HL-60 (cell line): ENCODE measurements at places on chromosomes 2 and 18.
A peak's percentile ranks its signal among the peaks of the same experiment; 100 is the strongest.

GRCh38 chr2:180523621-180524340 is 456.6 kb upstream of the UBE2E3 start:
- no peak for DNase-seq

DNA sequence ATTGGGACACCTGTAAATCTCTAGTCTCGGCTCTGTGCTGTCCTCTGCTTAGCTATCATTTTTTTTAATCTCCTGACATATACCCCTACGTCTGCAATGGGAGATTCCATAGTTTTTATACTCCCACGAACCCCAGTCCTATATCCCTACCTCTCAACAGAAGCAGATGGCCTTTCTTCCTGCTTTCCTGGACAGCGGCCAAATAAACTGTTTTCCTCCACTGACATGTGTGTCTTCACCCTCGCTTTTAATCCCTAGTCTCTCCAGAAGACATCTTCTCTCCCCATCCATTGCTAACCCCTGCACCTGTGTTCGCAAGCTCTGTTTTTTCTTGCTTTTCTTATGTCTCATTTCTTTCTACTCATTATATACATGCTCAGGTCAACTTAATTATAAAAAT is 395.4 kb downstream of the EPHA4 start:
- no peak for DNase-seq

- peak; percentile 80 for DNase-seq
Observed at GRCh38 chr18:76349067-76349715, 145.9 kb downstream of the ZNF516 start.

GRCh38 chr2:71379086-71379485 is 47.5 kb downstream of the ZNF638 start:
- DNase-seq = no peak

DNA sequence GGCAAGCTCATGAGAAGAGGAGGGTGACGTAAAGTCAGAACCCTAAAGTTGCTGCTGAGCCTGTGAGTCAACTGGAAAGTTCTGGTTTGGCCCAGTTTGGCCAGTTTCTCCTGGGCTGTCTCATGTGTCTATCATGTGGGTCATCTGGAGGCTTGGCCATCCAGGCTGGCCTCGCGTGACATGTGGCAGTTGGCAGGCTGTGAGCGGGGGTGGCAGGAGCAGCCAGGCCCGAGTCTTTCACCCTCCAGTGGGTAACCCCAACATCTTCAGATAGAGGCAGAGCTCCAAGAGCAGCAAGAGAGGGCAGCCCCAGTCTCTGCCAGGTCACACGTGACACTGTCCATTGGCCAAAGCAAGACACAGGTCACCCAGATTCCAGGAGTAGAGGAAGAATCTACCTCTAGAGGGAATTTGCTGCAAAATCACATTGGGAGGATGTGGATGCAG is 51.5 kb downstream of the FHOD3 start:
- DNase-seq = no peak

DNA sequence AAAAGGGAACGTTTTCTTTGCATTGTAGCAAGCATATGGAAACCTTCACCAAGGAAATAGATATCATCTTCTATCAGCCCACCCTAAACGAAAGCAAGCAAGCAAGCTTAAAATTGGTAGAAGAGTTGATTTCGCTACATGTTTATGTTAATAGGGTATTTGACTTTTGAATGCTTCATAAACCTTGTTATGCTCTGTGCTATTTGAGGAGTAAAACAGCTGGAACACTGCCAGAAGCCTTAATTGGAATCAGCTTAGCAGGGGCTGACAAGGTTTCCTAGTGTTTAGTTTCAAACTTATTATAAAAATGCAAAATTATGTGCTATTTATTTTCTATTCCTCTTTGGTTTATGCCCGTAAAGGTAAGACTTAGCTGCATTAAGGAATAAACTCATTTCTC is 70.6 kb upstream of the LINC00305 start:
- DNase-seq = no peak

DNA sequence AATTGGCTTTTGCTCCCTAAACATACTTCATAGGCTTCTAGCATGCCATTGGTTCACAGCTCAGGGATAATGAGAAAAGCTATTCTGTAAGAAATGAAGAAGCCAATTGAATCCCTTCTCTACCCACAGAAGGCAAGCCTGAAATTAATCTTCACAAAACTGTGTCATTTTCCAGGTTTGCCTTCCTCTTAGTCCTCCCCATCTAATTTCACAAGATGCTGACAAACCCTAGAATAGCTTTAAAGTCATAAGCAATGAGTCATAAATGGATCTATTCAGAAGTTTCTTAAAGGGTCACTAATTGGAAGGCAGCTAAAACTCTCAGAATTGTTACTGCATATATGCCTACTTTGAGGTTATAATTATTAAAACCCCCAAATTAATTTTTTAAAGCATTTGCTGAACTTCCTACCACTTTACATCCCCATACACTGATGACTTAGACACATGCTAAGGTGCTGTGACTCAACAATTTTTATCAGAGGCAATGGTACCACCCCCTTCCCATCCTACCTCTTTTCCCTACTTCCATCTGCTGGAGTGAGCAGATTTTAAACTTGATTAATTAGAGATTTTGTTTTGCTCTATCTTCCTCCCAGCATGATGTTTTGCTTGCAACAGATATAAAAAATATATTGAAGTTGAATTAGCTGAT is 51.3 kb upstream of the NABP1 start:
- DNase-seq = no peak

DNA sequence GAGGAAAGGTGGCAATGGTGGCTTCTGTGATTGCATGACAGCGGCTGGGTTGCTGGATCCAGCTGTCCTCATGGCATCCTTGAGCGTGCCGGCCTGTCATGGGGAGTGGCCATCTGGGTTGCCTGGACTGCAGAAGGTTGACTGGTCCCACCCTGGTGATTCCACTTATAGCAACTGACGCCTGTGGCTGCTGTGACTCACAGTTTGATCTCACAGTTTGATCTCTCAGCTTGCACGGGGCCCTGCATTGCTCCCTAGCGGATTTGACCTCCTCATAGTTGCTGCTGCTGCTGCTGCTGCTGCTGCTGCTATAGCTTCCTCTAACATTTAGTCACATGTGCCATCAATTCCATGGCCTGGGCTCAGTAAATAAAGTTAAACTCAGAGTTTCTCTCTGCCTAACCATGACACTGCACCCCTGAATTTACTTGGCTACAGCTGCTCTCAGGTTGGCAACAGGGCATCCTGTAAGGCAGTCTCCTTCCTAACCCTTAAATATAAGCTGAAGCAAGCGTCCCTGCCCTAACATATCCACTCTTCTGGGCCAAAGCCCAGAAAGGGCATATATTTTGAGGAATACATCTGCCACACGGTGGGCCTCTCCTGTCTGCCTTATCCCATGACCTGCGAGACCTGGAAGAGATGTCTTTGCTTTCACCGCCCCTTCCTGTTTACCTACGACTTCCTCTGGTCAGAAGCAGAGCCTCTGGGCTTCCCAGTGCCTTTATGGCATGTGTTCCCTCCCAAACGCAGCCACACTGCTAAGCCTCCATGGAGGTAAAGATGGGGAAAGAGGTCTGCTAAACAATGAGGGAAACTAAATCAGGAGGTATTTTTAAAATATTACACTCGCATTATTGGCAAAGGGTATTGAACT is 37.8 kb upstream of the CCDC150 start:
- DNase-seq = no peak

DNA sequence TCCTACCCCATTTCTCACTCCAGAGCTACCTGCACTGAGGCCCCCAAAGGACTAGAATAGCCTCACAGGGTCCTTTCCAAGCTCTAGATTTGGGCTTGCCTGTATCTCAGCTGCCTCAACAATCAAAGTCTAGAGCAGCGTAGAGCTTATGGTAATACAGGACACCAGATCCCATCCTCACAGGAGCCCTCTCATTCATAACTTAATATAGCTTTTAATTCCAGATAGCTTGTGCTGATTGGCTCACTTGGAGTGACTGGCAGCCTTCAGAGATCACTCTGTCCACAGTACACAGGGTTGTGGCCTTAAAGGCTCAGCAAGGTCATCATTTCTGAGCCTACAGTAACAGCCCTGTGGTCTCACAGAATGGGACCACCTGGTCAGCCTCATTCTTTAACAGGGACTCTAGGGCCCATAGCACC is 51.4 kb downstream of the ZFP36L2 start:
- peak; percentile 24 for DNase-seq

DNA sequence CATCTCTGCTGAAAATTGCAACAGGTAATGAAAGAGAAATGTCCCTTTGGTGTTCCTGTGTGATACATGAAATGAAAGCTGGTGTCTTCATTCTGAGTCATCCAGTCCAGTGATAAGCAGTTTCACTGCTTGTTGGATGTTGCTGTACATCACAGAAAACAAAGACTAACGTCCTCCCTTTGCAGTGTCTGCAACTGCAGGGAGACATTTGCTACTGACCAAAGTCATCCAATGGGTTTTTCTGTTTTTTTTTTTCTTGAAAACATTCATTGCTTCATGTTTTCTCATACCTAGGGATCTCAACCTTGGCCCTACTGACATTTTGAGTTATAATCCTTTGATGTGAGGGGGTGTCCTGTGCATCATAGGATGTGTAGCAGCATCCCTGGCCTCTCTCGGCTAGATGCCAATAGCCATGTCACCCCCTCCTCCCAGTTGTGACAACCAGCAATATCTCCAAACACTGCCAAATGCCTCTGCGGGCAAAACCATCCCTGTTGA is 63.6 kb upstream of the FZD5 start:
- DNase-seq = no peak

DNA sequence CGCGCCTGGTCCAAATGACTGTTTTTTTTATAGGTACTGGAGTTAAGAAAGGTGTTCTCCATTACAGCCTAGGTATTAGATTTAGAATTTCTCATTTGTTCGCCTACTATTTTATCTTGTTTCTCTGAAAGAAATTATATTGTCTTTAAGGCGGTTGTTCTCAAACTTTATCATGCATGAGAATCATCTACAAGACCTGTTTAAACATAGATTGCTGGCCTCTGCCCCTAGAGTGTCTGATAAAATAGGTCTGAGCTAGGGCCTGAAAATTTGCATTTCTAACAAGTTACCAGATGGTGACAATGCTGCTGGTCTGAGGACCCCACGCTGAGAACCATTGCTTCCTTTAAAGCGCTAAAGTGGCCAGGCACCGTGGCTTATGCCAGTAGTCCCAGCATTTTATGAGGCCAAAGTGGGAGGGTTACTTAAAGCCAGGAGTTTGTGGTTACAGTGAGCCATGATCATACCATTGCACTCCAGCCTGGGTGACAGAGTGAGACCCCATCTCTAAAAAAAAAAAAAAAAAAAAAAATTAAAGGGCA is 34.0 kb upstream of the RNF138 start:
- DNase-seq = no peak

DNA sequence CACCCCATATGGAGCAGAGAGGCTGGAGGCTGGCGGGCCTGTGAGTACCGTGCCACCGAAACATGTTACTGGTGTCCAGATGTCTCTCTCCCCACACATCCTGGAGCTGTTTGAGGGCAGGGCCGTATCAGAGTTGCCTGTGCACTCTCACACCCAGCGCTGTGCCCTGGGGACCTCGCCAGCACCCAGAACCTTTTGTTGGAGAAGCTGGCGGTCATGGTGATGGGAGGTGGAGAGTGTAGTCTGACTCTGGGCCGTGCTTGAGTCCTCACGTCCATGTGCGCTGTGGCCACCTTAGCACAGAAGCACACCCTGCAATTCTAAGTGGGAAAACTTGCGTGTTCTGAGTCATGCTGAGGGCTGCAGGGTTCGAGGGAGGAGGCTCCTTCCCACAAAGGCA is 259.2 kb downstream of the NDUFA10 start:
- DNase-seq = no peak

GRCh38 chr2:29235411-29235810 is 120.2 kb downstream of the CLIP4 start:
- DNase-seq = no peak

GRCh38 chr2:59239146-59239545 is 998.0 kb upstream of the FANCL start:
- DNase-seq = no peak

GRCh38 chr18:10010611-10011015 is 96.8 kb downstream of the VAPA start:
- DNase-seq = no peak

GRCh38 chr18:8841781-8842485 is 136.6 kb downstream of the MTCL1 start:
- no peak for DNase-seq

- DNase-seq = no peak
Observed at GRCh38 chr2:155384555-155385123, 686.1 kb downstream of the KCNJ3 start.

DNA sequence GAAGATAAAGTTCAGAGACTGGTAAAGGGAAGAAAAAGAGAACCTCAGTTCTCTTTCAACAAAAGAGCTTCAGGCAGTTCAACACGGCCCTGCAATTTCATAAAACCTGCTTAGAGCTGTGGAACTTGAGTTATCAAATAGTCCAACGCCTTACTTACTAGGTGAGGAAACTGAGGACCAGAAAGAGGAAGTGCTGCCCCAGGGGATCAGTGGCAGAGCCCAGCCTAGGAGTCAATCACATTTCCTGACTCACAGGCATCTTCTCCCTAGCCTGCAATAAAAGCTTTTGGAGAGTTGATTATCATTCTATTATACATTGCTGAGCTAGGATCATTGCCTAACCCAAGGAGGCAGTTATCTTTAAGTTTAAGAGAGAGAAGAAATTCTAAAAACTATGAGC is 77.4 kb downstream of the TXNL1 start:
- no peak for DNase-seq

DNA sequence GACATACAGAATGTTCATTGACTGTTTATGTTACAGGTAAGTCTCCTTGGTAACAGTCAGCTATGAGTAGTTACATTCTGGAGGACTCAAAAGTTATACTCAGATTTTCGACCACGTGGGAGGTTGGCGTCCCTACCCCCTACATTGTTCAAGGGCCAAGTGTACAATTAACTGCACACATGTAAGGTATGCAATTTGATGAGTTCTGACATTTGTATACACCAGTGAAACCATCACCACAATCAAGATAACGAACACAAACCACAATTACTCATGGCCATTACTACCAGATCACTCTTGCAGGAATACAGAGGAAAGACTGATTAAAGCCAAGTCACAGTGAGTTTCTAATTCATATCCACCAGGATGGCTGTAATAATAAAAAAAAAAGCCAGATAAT is 39.6 kb upstream of the LDLRAD4 start:
- no peak for DNase-seq

DNA sequence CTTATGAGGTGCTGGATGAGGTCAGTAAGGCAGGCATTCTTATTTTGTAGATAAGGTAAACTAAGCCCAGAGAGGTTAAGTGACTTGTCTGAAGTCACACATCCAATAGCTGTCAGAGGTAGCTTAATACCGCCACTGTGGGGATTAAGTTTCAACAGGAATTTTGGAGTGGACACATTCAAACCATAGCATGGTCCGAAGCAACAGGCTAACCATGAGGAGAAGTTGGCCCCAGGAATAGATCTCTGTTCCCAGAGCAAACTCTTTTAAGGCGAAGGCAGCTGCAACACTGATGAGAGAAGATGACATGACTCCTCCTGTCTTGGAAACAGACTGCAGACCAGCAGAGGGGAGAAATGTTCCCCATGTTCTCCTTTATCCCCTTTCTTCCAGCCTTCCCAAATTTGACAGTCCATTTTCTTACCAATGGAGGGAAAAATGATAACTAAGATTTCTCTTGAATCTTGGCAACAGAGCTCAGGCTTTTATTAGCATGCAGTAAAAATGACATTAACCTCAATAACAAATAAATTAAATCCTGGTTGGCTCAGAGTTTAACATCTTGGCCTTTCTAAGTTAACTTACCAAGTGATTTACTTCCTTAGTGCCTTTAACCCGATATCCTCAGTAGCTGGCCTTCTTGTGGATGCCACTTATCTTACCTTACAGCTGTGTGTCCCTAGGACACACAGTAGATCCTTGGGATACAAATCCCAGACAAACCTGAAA is 67.9 kb upstream of the STPG4 start:
- no peak for DNase-seq

- DNase-seq = no peak
Observed at GRCh38 chr2:182606728-182607681, 109.1 kb upstream of the DNAJC10 start.
